ENCODE measurements at places on chromosomes 11 and 22.

DNA sequence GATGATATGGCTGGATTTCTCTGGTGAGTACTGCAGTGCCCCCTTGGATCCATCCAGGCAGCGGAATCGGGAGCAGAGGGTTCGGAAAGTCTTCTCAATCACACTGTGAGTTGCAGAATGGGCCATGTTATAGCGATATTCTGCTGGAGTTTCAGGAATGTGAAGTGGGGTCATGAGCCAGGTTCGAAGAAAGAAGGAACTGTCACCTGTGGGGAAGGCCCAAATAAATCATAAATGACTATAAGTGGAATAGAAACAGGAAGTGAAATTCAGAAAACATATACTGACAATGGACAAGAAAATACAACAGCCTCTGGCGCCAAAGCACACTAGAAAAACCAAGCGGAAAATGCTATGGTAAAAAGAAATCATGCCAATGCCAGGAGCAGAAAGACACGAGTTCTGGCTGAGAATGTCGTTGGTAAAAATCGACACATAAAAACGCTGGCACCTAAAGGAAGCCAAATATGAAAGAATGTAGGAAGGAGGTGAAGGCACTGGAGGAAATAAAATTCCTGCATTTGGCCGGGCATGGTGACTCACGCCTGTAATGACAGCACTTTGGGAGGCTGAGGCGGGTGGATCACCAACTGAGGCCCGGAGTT, 10.0 kb upstream of the AMBRA1 start:
- no peak for DNase-seq

GRCh38 chr11:106608677-106609076, 409.6 kb downstream of the GUCY1A2 start:
- DNase-seq: no peak

DNA sequence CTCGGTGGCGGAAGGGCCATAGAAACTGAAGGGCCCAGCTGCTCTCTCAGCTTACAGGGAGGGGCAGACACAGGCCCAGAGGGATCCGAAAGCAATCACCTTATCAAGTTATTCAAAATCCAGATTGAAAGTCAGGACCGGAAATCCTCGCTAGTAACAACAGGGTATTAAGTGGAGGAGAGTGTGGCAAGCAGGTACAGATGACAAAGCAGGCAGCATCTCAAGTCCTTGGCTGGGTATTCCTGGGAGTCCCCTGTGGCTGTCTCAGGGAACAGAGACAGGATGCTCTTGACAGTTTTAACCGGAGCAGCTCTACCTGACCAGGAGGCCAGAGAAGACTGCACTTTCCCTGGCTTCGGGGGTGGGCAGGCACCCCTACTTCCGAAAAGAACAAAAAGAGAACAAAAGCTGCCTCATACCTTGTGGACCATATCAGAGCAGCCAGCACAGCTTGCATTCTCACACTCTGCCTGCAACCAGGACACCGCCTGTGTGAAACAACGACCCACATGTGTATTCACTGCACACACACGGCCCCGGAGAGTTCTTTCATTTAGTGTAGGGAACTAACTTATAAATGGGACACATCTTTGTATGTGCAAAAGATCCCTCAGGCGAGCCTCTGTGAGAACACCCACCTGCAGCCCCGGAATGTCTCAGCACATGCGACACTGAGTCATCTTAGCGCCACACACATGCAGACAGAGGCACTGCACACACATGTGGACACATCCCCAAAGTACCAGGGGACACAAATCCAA, 78.3 kb downstream of the MICAL3 start:
- DNase-seq: no peak

DNA sequence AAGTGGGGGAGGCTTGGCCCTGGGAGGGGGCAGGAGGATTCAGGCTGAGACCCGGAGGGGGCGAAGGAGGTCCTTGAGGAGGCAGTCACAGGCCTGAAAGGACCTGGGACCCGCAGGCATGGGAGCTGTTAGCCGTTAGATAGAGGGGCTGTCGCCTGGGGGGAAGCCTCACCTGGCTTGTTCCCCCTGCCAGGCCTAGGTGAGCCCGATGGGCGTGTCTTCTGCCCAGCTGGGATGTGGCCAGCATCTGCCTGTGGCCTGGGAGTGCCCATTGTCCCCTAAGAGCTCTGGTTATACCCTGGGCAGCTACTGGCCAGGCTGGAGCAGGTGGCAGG, 1.8 kb upstream of the DUSP8 start:
- DNase-seq: peak; percentile 60

- DNase-seq: no peak
These were observed 1.6 kb downstream of the CASP1 start for GRCh38 chr11:105033343-105033742.

DNA sequence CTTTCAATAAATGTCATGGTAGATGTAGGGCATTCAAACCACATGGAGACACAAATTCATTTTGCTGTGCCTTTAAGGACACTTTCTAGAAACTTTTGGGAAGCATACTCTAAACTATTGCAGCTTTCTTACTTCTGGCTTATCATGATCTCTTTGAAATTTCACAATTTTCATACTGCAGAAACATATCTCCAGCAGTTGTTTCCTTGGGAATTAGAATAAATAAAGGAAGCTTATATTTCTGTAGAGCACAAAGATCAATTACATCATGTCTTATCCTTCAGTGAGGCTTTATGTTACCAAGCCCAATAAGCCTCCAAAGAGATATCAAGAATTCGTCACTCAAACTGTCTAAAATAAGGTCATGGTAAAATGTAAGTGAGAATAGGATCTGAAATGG, 74.5 kb upstream of the RAB38 start:
- no peak for DNase-seq

DNA sequence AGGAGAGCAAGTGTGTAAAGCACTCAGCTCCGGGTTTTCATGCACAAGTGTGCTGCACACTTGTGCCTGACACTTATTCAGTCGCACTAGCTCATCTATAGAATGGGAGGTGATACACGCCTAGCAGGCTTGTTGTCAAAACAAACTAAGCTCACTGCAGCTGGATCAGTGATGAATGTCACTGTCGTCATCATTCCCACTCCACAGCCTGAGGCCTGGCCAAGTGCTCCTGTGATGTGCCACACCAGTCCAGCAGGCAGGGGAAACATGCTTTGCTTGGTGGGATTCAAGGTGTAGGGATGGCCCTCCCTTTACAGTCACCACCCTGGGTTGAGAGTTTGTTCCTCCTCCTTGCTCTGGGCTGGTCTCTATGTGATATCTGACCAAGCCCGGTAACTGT, 6.8 kb downstream of the MPST start:
- no peak for DNase-seq

GRCh38 chr11:134599299-134599771, 187.3 kb upstream of the B3GAT1 start:
- no peak for DNase-seq

DNA sequence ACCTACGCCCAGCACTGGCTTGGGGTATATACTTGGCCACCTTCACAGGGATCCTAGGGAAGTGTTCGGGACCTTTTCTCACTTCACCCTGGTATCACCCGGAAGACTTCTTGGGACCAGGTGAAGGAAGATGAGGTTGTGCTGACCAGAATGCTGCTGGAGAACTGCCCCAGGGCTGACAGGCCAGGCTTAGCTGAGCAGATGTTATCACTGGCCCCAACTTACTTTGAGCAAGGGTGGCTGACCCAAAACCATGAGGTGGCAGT, 4.5 kb downstream of the FTH1 start:
- no peak for DNase-seq

GRCh38 chr22:46528121-46528610, 9.3 kb downstream of the CELSR1 start:
- DNase-seq: peak; percentile 49

DNA sequence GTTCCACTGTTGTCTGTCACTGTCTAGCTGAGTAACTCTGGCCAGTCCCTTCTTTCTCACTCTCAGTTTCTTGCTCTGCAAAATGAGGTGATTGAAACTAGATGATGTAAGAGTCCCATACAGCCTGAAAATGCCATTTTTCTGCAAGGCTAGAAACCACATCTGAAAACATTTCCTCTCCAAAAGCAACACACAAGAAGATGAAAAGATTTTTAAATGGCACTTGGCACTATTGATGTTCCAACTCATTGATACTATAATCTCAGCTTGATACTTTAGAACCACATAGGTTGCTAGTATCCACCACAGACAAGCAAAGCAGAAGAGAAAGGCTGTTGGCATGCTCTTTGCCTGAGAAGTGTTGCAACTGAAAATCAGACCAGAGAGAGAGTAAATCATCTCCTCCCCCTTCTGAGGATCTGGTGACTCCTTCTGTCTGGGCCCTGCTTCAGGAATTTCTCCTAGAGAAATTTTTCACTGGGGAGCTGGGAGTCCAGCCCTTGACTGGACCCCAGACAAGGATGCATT, 1217.9 kb downstream of the LRRC4C start:
- no peak for DNase-seq

- no peak for DNase-seq
These were observed 28.5 kb downstream of the PRDM11 start for GRCh38 chr11:45174963-45175362.

GRCh38 chr11:122983438-122984185, 2.0 kb upstream of the BSX start:
- DNase-seq: no peak

DNA sequence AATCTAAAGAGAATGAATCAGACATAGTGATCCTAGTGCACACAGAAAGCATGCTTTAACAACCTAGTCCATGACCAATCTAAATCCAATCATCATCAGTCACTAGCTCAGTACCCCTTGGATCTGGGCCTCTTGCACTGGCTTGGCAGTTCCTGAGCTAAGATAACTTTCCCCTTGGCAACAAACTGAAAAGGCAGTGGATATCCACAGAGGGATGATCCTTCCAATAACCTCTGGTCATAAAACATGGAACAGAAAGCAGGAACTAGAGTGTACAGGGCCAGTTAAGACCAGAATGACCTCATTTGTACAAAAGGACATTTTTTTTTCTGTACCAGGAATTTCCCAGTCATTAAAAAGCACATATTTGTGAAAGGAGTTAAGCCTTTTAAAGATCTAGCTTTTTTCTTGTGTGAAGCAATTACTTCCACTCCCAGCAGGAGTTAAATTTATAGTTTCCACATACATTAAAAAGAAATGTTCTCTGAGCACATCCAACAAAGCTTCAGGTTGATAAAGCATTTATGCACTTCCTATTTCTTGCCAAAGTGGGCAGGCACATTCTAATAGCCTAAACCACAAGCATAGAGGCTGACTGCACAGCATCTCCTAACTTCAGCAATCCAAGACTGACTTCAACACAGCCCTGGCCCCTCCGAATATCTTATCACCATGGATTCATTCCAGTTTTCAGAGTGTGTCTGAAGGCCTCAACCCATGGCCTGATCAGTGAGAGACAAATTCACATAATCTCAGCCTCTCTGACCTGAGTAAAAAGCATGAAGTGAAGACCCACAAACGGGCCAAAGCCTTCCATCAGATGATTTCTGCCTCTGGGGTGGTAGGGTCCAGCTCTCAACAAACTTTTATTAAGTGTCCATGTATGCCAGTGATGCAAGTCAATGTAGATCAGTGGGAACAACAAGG, 29.9 kb downstream of the GUCY1A2 start:
- DNase-seq: no peak

DNA sequence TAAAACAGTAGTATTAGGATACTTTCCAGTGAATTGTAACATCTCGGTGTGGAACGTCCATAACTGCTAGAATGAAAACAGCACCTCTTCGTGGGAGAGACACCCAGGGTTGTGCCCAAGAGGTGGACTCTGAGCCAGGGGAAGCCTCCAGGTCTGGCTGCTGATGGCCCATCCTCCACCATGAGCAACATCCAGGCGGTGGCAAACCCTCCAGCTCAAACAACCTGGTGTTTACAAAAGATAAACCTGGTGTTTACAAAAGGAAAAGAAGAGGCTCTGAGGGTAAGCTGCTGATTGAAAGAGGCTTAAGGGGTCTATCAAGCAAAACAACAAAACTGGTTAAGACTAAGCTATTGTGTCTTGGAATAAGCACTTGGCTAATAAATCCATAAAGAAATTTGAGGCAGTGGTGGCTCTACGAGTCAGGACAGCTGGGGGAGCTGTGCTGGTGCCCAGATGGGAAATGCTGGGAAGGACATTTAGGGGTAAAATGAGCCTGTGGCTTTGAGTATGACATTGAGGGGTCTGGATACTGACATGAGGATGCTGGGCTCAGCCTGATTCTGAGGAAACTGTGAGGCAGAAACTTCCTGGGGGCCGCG, 909.0 kb downstream of the BRD1 start:
- peak; percentile 77 for DNase-seq

DNA sequence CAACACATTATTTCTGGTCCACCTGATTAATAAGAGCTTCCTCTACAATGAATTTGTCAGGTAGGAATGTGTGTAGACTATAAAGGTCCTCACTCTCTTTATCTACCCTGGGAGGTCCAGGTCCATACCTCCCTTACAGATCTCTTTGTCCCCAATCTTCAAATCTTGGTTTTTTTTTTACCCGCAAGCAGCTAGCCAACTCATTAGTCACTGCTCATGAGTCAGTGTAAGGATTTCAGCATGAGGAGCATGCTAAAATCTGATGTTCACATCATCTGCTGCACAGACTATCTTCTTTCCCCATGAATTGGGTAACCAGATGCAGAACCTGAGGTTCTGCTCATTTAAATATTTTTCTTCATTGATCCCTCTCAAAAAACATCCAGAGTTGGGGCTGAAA, 397.0 kb upstream of the ISX start:
- no peak for DNase-seq

DNA sequence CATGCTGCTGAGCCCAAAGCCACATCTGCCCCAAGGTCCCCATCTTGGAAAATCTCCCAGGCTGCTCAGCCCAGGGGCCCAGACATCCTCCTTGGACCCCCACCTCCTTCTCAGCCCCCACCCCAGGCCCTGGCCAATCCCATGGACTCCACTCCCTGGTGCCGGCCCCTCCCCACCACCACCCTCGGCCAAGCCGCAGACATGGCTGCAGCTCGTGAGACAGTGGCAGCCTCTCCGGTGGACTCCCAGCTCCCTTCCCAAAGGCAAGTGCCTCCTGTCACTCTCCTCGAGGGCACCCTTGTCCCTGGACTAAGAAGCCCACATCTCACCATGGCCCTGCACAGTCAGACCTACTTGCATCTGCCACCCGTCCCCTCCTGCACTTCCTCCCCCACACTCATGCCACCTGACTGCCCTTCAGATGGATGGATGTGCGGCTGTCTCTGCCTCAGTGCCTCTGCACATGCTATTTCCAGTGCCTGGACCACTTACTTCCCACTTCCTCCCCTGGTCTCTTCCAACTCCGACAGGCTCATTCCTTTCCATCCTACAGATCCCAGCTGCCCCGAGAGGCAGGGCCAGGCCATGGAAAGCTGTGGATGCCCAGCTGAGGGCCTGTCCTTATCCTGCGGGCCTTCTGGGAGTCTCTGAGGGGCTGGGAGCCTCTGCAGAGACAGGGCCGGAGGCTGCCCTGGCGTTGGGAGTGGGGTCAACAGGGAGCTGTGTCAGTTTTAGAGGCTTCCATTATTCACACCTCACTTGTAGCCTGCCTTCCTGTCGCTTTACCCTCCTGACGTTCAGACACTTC, 25.5 kb upstream of the RFPL3 start:
- DNase-seq: no peak

- peak; percentile 22 for DNase-seq
These were observed 1.1 kb upstream of the CD6 start for GRCh38 chr11:60970369-60970774.
